Activated T-helper 1 cell treated with Interleukin-2 at 50 U/mL for 16 hours (primary cell): ENCODE measurements at places on chromosomes 2 and 18.

DNA sequence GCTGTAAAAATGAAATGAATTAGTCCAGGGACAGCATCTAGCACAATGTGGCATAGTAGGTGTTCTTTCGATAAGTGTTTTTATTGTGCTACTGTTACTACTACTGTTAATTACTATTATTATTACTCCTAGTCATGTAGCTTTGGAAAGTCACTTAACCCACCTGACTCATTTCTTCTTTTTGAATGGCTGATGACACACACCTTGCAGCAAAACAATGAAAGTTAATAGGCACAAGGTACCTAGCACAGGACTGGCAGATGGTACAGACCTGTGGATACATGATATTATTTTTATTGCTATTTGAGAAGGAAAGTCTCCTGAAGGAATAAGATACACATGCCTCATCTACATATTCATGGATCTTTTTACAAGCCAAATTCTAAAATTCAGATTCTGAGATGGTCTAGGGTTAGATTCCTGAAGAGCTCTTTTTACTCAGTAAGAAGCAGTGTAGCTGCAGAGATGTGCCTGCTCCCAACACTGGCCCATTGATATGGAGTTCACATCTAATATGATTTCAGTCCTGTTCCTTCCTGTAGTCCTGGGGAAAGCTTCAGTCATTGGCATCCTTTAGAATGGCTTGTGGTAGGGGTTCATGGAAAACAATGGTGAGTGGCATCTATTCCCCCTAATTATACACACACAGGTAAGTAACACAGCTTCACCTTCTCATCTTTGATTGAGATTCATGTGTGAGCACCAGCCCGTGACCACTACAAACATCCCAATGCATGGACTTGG, 7.9 kb upstream of the ERMN start:
- DNase-seq: no peak

DNA sequence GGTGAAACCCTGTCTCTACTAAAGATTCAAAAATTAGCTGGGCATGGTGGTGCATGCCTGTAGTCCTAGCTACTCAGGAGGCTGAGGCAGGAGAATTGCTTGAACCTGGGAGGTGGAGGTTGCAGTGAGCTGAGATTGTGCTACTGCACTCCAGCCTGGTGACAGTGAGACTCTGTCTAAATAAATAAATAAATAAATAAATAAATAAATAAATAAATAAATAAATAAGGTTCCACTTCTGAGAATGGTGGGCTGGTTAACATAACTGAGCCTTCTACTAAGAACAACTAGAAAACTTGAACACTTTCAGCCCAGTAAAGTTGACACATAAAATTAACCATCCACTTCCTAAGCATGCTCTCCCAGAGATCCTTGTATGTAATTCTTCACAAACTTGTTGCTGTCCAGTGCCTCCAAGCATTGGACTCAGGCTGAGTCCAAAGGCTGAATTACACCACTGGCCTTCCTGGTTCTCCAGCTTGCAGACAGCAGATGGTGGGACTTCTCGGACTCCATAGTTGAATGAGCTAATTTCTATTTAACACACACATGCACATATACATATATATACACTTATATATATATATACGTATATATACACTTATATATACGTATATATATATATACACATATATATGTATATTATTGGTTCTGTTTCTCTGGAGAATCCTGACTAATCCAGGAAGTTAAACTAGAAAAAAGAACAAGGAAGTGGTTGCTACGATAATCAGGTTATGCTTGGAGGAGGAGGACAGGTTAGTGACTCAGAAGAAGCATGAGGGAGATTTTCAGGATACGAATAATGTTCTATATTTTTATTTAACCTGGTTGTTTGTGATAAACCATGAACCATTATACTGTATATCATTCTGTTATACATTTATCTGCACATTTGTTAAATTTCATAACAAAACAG, 348.8 kb downstream of the METTL4 start:
- DNase-seq: no peak

GRCh38 chr2:53378791-53379190, 388.8 kb upstream of the CHAC2 start:
- DNase-seq: no peak

GRCh38 chr2:73034661-73035375, 36.7 kb downstream of the SFXN5 start:
- no peak for DNase-seq

DNA sequence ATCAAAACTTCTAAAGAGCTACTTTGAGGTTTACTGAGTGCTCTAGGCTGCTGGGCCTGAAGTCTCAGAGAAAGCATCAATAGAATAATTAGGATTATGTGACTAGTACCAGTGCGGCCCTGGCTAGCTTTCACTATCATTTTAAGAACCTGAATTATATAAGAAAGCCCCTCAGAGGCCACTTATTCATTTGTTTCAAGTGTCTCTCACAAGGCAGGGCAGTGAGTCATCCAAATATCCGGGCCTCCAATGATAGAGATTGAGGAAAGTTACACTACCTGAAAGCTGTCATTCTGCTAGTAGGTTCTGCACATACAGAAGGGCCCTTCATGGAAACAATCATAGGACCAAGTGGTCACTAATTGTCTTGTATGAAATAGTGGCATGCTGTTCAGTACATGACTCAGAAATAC, 193.1 kb downstream of the L3MBTL4 start:
- DNase-seq: no peak

GRCh38 chr2:126990200-126990599, 91.5 kb downstream of the TEX51 start:
- DNase-seq: no peak

DNA sequence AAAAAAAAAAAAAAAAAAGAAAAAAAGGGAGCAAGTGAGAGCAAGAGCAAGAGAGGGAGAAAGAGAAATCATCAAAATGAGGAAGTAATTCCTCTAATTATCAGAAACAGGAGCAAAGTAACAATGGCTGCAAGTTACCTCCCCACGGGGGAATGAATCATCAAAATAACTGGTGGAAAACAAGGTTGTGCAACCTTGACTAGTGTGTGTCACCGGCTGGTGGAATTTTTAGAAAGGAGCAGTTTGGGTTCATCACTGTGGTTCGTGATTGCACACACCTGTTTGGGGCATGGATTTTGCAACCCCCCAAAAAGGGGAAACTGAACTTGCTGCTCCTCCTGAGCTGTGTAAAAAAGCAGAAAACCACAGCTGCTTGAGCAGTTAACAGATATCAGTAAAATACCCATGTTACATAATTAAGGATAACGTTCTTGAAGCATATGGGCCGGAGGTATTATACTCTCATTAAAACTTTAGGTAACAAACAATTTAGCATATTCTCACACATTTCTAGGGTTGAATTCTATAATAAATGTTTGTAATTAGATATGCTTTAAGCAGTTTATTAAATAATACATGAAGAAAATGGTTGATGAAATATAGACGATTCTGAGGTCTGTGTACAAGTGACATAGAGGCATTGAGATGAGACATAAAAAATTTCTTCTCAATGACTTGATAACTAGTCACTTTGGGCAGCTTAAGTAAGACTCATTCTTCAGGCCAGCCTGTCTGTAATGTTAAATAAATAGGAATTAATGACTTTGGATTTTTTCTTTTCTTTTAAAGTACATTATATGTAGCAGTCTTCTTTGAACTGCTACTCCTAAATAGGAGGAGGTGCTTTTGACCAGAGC, 184.2 kb upstream of the ZEB2 start:
- DNase-seq: no peak

GRCh38 chr18:24500766-24501165, 40.3 kb downstream of the HRH4 start:
- DNase-seq: no peak

DNA sequence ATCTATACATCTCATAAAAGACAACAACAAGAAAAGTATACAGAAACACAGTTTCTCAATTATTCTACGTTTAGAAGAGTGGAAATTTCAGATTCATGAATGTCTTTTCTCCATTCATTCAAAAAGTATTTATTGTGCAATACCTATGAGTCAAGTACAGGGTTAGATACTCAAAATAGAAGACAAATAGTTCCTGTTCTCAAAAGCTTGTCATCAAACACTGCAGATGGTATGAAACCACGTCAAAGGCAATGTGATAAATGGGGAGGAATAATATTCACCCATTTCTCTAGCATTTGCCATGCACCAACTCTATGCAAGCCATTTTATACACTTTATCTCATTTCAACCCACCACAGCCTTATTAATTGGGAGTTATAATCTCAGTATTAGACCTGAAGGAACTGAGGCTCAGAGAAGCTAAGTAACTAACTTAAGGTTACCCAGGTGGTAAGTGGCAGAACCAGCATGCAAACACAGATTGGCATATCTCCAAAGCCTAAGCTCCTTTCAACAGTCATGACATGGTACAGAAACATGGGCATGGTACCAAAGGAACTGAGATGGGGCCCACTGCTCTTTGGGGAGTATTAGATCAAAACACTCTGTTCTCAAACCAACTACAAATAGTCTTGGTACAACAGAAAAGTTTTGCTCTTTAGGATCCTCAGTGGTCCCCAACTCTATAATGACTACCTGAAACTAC, 67.2 kb upstream of the NPAS2 start:
- no peak for DNase-seq
